CD4-positive, alpha-beta T cell treated with Interleukin-21 for 1 hour (primary cell): ENCODE measurements at places on chromosomes 3 and 15.
A peak's percentile ranks its signal among the peaks of the same experiment; 100 is the strongest.

DNA sequence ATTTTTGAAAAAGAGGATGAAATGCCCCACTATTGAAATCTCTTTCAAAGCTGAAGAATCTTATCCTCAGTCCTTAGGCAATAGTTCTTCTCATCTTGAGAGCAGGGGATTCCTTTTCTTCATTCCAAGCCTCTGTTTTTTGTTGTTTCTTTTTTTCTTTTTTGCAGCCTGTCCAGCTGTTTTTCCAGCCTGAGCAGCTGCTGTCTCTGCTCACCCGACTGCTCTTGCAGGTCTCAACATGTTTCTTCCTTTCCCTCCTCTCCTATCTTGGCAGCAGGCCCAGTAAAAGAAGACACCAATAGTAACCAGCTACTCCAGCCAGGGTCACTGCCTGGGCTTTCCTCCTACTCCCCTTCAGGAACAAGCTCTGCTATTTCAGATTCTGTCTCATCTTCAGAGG, 23.8 kb downstream of the MEX3B start:
- no peak for DNase-seq

- DNase-seq, result no peak
Observed at GRCh38 chr3:125186800-125187598, 25.5 kb downstream of the SLC12A8 start.

- no peak for DNase-seq
Observed at GRCh38 chr3:47001731-47002170, 22.3 kb downstream of the NBEAL2 start.

DNA sequence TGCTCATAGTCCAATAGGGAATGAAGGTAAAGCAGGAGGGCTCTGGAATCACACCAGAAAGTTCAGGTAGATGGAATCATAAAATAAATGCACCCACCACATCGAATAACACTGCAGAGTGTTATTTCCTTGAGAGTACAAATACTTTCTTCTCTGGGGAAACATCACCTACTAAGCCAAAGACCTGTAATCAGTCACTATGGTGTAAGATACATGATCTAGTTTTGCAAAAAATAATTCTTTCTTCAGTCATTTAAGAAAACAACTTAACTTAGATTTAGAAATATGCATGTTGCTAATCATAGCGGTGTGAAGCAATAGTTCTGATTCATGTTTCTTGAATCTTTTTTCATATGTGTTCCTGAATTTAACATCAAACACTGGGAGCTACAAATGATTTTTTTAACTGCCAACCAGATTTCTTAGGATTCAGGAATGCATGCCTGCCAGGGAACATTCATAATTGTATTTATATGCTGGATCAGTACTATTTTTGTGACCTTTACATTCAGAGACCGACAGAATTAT, 40.2 kb upstream of the MEIS2 start:
- no peak for DNase-seq

GRCh38 chr3:177294221-177294620, 96.9 kb upstream of the TBL1XR1 start:
- DNase-seq, result no peak

DNA sequence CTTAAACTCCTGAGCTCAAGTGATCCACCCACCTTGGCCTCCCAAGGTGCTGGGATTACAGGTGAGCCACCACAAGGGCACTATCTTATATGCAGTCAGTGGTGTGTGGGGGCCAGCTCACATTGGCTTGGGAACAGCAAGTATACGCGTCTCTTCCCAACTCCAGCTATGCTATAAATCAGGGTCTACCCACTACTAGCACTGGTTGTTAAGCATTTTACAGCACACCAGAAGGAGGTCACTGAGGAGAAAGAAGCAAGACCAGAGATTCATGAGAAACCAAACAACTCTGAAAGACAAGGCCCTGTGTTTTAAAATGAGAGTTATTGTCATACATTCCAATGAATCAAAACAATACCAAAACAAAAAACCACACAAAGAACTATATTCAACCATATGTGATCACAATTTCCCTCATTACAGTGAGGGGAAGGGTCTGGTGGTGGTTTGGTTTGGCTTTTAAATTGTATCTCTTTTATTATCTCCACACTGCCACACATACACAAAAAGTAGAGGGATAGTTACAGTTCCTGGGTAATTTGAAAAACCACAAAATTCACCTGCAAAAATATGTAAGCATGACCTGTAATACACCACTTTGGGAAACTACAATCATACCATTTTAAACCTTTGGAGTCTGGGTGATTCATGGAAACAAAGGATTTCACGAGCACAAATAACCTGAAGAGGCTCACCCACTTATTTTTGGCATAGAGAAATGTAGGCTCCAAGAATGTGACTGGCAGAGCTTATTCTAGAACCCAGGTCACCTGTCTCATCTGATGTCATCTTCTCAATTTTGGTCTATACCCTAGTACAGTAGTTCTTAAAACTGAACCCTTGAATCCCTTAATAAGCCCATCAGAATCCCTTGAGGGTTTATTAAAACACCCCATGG, 5.2 kb downstream of the MAGI1 start:
- DNase-seq, result no peak

- DNase-seq, result peak; percentile 19
Observed at GRCh38 chr15:82663186-82663600, 16.0 kb upstream of the CPEB1 start.

DNA sequence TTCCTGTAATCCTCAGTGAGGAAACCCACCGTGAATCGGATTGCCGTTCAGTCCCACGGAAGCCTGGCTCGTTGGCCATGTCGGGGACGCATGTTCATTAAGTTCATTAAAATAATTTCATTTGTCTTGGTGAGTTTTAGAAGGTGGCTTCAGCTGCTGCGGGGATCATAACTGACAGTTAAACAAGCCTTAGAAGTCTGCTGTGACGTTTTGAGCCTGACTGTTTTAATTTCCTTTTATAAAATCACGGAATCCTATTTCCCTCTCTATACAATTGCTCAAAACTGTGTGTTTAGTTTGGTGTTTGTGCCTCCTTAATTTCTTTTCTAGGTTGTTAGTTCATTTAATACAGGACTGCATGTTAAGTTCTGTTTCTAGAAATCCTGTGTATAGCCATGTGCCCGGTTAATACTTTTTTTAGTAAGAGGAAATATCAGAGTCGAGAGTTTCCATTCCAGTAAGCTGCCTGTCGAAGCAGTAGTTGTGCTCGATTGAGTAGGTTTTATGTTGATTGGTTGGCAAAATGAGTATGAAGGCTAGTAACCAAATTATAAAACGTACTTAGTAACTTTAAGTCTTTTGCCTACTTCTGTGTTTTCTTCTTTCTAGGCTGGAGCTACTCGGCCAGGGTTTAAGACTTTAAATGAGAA, 705 bp downstream of the NIPA2 start:
- DNase-seq, result peak; percentile 10

DNA sequence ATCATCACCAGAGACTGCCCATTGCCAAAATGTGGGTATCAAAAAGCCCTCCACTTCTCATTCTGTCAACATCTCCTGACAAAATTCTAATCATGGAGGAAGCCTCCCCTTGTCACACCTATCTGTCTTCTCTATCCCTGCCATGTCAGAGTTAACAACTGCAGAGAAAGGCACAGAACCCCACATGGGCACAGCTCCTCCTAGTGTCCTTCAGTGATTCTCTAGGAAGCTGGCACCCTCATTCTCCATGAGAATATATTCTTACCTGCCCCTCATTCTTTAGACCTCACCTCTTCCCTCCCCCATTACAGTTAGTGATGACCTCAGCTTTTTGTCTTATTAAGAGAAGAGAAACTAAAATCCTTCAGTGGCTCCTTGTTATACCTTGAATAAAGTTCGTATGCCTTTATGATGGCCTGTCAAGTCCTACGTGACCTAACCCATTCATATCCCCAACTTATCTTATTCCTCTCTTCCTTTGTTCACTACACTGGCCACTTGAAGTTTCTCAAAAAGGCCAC, 44.6 kb downstream of the NME9 start:
- DNase-seq, result no peak

GRCh38 chr3:130430266-130430665, 84.8 kb downstream of the COL6A5 start:
- DNase-seq, result no peak

DNA sequence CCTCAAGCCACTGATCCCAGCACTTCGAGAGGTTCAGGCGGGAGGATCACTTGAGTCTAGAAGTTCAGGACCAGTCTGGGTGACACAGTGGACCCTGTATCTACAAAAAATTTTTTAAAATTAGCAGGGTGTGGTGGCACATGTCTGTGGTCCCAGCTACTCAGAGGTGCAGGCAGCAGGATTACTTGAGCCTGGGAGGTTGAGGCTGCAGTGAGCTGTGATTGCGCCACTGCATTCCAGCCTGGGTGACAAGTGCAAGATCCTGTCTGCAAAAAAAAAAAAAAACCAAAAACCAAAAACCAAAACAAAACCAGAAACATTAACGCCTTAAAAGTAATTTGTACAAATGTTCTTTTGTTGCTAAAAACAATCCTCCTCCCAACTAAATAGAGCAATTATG, 27.9 kb upstream of the SLC12A8 start:
- DNase-seq, result no peak

DNA sequence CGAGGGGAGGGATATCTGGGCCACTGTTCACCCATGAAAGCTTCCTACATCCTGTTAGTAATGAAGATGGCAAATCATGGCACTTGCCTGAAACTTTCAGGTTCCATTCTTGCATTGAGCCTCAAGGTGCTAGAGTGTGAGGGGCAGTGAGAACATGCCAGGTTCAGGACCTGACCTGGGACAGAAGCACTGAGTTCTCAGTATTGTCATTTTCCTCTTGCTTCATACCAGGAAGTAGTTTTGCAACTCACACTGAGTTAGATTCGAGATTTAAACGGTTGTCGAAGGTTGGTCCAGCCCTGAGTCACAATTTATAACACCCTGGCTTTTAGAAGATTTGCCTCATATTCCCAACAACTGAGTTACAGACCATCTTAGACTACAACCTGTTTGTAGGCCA, 11.8 kb upstream of the MEIS2 start:
- DNase-seq, result no peak

GRCh38 chr15:63938486-63939061, 104.8 kb upstream of the HERC1 start:
- DNase-seq, result no peak

DNA sequence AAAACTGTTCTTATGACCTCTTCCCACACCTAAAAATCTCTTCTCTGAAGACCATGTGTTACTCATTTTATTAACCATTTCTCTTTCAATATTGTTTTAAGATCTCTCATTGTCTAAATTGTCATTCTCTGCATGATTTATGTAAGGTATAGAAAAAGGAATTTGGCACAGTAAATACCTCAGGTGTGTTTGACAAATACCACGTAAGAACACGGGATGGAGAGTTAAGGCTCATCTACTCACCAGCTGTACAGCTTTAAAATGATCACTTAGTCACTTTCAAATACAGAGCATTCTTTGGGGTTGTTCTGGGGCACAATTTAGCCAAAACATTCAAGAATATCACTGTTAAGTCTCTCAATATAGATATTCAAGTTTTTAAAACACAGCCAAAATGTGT, 627.1 kb downstream of the MCTP2 start:
- DNase-seq, result no peak

DNA sequence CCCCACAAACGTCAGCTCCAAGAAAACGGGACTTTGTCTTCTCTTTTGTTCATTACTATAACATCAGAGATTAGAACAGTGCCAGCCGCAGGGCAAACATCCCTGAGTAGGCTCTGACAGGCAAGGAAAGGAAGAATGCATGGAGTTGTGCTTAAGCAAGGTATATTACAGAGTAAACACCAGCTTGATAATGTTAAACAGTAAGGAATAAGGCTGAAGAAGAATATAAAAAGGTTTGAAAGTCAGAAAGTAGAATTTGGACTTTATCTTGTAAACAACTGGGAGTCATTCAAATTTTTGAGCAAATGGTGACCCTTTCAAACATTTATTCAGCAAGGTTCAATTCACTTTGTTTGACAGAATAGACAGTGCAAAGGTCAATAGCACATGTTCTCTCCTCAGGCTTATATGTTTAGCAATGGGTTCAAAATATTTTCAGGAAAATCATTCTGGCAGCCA, 11.0 kb downstream of the GABPB1 start:
- DNase-seq, result no peak

DNA sequence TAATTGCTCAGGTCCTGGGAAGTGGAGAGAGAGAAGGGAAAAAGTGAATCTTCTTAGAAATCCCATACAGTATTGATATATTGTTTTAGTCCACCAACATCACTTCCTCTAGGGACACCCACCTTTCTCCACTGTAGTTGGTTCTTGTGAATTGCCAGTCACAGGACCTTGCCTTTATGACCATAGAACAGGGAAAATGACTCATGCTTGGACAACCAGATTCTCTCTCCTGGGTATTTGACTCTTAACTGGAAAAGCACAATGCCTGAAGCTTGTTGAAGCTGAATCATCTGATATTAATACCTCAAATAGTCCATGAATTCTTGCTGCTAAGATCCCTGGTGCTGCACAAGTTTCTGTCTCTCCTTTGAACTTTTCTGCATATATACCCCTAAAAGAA, 32.5 kb upstream of the DCLK3 start:
- no peak for DNase-seq

- no peak for DNase-seq
Observed at GRCh38 chr3:23900744-23901143, 16.0 kb downstream of the NKIRAS1 start.

DNA sequence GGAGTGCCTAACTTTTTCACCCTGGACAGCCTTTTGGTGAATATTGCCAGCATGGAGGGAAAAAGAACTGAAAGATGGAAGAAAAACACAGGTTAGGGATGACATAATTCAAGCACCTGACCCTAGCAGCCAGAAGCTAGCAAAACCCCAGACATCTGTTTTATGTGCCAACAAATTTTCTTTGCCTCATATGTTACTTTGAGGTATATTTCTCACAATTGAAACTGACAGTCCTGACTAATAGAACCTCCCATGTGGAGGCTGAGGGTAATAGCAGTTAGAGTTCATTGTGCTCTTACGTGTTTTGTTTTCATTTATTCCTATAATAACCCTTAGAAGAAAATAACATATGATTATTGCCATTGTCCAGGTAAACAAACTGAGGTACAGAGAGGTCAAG, 71.5 kb upstream of the SLC25A26 start:
- no peak for DNase-seq

DNA sequence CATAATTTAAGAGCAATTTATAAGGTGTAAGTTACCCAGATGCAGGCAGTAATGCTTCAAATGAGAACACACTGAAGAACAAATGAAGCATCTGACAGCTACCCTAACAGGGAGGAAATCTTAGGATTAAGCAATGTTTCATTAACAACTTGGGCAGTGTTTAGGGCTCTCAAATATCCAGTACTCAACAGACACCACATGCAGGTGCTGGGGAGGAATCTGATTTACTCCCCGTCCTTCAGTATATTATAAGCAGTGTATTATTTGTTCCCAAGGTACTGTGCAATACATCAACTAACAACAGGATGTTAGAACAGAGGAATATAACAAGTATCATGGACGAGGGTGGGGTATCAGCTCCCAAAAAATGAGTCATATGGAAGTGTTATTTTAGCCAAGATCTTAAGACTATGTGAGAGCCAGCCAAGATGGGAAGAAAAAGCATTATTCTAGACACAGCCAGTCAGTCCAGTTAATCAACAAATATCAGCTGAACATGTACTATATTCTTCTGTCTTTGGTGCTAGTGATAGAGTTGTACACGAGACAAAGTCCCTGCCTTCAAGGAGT, 20.4 kb downstream of the BTBD1 start:
- no peak for DNase-seq
